ENCODE measurements at places on chromosomes 2 and 18. TPM values are rescaled to one million over a fixed set of nuclear protein-coding genes. Genes with fewer than 3 reads are reported as not detected.
A peak's percentile ranks its signal among the peaks of the same experiment; 100 is the strongest.

DTNA gene
- 0.77 TPM for total RNA-seq

- no peaks in the 10 kb centered on the region for H3K4me1 ChIP-seq
- DNase-seq: no peak
- no peaks in the 10 kb centered on the region for H3K27me3 ChIP-seq
- H3K27ac ChIP-seq: no peak overlapping the region
- H3K4me3 ChIP-seq: no peak overlapping the region
Observed at GRCh38 chr2:141438536-141438935, 692.3 kb downstream of the LRP1B start.

GRCh38 chr2:73503992-73504570 is 118.4 kb downstream of the ALMS1 start:
- no peak overlapping the region for H3K27ac ChIP-seq
- no peaks in the 10 kb centered on the region for H3K4me1 ChIP-seq
- no peaks in the 10 kb centered on the region for H3K36me3 ChIP-seq
- H3K27me3 ChIP-seq: no peaks in the 10 kb centered on the region
- no peak overlapping the region for H3K4me3 ChIP-seq

RBKS gene
- 2.2 TPM for total RNA-seq

- H3K27me3 ChIP-seq: no peaks in the 10 kb centered on the region
- no peak overlapping the region for H3K4me3 ChIP-seq
- DNase-seq: peak; percentile 5
- H3K27ac ChIP-seq: no peak overlapping the region
Observed at GRCh38 chr18:13375302-13376255, 157.0 kb downstream of the LDLRAD4 start.

GRCh38 chr2:218400167-218400929 is 680 bp downstream of the CTDSP1 start:
- peak overlapping the region; percentile 89 for H3K27ac ChIP-seq
- no peak for DNase-seq
- H3K36me3 ChIP-seq: no peaks in the 10 kb centered on the region
- peaks cover 54% of the 10 kb centered on the region for H3K4me1 ChIP-seq
- no peaks in the 10 kb centered on the region for H3K27me3 ChIP-seq

- H3K36me3 ChIP-seq: no peaks in the 10 kb centered on the region
- no peaks in the 10 kb centered on the region for H3K27me3 ChIP-seq
- DNase-seq: no peak
- peaks cover 7% of the 10 kb centered on the region for H3K4me1 ChIP-seq
- no peak overlapping the region for H3K27ac ChIP-seq
- no peak overlapping the region for H3K4me3 ChIP-seq
Observed at GRCh38 chr2:42163444-42164045, 5.6 kb upstream of the EML4 start.

GAL3ST2 gene
- total RNA-seq: 1.6 TPM

DUSP19 gene
- total RNA-seq: 1.3 TPM

- no peaks in the 10 kb centered on the region for H3K27me3 ChIP-seq
- H3K4me3 ChIP-seq: no peak overlapping the region
- H3K36me3 ChIP-seq: no peaks in the 10 kb centered on the region
- H3K27ac ChIP-seq: no peak overlapping the region
- no peaks in the 10 kb centered on the region for H3K4me1 ChIP-seq
- DNase-seq: no peak
Observed at GRCh38 chr2:168008646-168009195, 238.7 kb downstream of the STK39 start.

FIGN gene
- 19.5 TPM for total RNA-seq

DNA sequence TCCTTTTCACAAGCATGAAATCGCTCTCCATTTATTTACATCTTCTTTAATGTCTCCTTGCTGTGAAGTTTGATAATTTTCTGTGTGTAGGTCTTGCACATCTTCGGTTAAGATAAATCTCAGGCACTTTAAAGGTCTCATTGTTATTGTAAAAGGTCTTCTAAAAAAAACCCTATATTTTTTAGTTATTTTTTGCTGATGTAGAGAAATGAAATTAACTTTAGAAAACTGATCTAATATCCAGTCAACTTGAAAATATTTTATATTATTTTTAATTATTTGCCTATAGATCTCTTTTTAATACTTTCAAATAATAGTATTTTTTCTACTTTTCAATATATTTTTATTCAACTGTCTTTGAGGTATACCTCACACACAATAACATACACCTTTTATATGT is 169.4 kb downstream of the INSIG2 start:
- H3K4me1 ChIP-seq: no peaks in the 10 kb centered on the region
- H3K27me3 ChIP-seq: no peaks in the 10 kb centered on the region
- H3K36me3 ChIP-seq: no peaks in the 10 kb centered on the region
- no peak overlapping the region for H3K27ac ChIP-seq

- H3K27me3 ChIP-seq: no peaks in the 10 kb centered on the region
- DNase-seq: no peak
- H3K4me1 ChIP-seq: no peaks in the 10 kb centered on the region
Observed at GRCh38 chr2:29041161-29041660, 33.1 kb downstream of the PCARE start.

GRCh38 chr18:56112984-56113383 is 525.0 kb upstream of the TCF4 start:
- H3K4me3 ChIP-seq: no peak overlapping the region
- no peaks in the 10 kb centered on the region for H3K4me1 ChIP-seq
- no peaks in the 10 kb centered on the region for H3K27me3 ChIP-seq
- no peak for DNase-seq
- H3K36me3 ChIP-seq: no peaks in the 10 kb centered on the region

- H3K27ac ChIP-seq: no peak overlapping the region
- no peaks in the 10 kb centered on the region for H3K4me1 ChIP-seq
- H3K36me3 ChIP-seq: no peaks in the 10 kb centered on the region
- no peaks in the 10 kb centered on the region for H3K27me3 ChIP-seq
- DNase-seq: no peak
Observed at GRCh38 chr2:44964752-44965236, 23.3 kb downstream of the SIX3 start.

- no peak for DNase-seq
- no peak overlapping the region for H3K4me3 ChIP-seq
- H3K27ac ChIP-seq: no peak overlapping the region
Observed at GRCh38 chr2:194545978-194546377, 1111.0 kb upstream of the SLC39A10 start.

DNA sequence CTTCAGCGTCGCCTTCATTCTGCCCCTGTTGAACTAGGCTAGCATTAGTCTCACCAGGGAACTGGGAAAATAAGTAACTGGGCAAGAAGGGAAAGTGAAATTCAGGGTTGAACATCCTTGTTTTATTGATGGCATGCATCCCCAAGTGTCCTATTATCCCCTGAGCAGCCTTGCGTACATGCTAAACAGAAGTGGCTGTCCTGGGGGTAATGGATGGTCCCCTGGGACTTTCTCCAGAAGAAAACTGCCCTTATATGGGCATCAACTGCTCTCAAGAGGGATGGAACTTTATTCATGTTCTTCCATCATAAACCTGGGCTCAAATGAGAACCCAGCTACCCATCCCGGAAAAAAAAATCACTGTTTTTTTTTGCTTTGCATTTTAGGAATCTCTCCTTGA is 11.8 kb upstream of the SMIM21 start:
- H3K4me3 ChIP-seq: no peak overlapping the region
- H3K4me1 ChIP-seq: no peaks in the 10 kb centered on the region
- H3K27me3 ChIP-seq: peaks cover 29% of the 10 kb centered on the region
- H3K27ac ChIP-seq: no peak overlapping the region
- no peak for DNase-seq

DNA sequence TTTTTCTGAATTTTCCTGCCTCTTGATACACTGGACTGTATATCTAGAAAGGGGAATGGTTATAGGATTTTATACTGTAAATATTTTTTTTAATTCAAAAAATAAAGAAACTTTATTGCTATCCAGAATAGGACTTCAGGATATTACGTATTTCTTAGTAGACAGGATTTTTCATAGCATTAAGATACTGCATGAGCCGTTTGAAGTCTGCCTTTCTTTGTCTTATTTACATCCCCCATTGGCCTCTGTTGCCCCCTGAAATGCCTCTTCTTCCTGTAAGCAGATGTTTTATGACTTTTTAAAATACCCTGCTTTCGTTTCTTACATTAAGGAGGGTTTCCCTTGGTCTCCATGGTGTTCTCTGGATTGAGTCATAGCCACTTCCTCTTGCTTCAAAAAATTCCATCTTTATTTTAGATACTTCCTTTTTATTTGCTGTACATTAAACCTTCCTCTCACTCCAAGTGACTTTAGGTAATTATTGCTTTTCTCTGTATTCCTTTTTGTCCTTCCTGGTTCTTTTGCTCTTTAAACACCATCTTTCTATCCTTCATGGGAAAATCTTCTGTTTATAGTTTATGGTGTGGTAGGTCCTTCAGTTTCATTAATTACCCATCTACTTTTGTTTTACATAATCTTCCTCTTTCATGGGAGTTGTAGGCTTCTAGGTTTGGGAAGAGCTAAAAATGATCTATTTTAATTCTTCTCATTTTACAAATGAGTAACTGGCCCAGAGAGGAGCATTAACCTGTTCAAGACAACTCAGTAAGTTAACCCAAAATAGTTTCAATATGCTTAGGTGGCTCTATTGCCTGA is 72.6 kb downstream of the ZNF532 start:
- H3K4me3 ChIP-seq: no peak overlapping the region
- DNase-seq: no peak
- no peaks in the 10 kb centered on the region for H3K4me1 ChIP-seq
- no peaks in the 10 kb centered on the region for H3K36me3 ChIP-seq
- H3K27ac ChIP-seq: peak overlapping the region; percentile 17

DNA sequence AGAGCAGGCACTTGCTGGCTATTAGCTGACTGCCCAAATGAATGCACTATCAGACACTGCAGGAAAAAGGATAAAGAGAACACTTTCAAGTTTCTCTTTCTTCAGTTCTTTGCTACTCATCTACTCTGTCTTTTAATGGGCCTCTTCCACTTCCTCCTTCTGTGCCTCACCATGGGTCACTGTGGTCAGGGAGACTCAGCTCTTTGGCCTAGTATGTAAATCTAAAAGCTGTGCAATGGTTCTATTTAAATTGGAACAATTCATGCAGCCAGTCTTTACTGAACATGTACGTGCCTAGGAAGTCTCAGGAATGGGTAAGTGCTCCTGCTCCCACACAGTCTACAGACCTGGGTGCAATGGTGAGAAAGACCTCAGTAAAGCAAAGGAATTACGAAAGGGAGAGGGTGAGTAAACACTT is 79.1 kb upstream of the DNMT3A start:
- no peak for DNase-seq
- no peaks in the 10 kb centered on the region for H3K36me3 ChIP-seq
- H3K4me3 ChIP-seq: no peak overlapping the region
- no peaks in the 10 kb centered on the region for H3K27me3 ChIP-seq

DNA sequence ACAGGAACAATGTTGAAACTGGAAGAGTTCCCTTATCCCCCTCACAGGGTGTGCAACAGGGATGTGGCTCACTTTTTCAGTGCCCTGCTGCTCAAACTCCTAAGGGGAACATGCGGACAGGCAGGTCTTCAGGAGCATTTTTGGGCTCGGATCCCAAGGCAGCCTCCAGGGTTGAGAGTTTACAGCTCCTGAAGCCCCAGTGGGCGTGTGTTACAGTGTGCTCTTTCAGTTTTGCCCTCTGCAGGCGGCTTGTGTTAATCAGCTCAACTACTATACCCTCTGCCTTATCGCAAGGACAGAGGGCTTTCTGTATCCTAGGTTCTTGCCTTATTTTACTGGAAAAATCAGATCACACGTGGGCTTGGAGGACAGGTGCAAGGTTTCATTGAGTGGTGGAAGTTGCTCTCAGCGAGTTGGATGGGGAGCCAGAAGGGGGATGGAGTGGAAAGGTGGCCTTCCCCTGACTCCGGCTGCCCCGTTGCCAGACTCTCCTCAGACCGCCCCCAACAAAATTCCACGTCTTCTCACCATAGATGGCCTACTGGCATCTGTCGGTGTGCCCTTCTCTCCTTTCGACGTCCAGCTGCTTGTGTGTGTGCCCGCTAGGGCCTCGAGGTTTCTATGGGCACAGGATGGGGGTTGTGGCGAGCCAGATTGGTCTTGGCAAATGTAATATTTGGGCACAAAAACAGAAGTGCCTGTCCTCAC is 541.9 kb downstream of the TMX3 start:
- H3K4me3 ChIP-seq: no peak overlapping the region
- no peak overlapping the region for H3K27ac ChIP-seq
- DNase-seq: no peak
- H3K36me3 ChIP-seq: no peaks in the 10 kb centered on the region

MAP4K4 gene
- 68.5 TPM for total RNA-seq

GRCh38 chr2:76211991-76212985 is 501.6 kb upstream of the GCFC2 start:
- no peak overlapping the region for H3K4me3 ChIP-seq
- no peaks in the 10 kb centered on the region for H3K4me1 ChIP-seq
- no peak for DNase-seq
- H3K27ac ChIP-seq: no peak overlapping the region
- no peaks in the 10 kb centered on the region for H3K27me3 ChIP-seq
- no peaks in the 10 kb centered on the region for H3K36me3 ChIP-seq

- no peak overlapping the region for H3K4me3 ChIP-seq
- no peaks in the 10 kb centered on the region for H3K27me3 ChIP-seq
- no peak for DNase-seq
- H3K4me1 ChIP-seq: no peaks in the 10 kb centered on the region
- H3K36me3 ChIP-seq: no peaks in the 10 kb centered on the region
- H3K27ac ChIP-seq: no peak overlapping the region
Observed at GRCh38 chr2:145287736-145288135, 767.8 kb upstream of the ZEB2 start.

GRCh38 chr2:224843141-224843540 is 127.0 kb upstream of the CCDC195 start:
- DNase-seq: no peak
- H3K4me3 ChIP-seq: no peak overlapping the region
- H3K27me3 ChIP-seq: no peaks in the 10 kb centered on the region
- no peaks in the 10 kb centered on the region for H3K4me1 ChIP-seq

DNA sequence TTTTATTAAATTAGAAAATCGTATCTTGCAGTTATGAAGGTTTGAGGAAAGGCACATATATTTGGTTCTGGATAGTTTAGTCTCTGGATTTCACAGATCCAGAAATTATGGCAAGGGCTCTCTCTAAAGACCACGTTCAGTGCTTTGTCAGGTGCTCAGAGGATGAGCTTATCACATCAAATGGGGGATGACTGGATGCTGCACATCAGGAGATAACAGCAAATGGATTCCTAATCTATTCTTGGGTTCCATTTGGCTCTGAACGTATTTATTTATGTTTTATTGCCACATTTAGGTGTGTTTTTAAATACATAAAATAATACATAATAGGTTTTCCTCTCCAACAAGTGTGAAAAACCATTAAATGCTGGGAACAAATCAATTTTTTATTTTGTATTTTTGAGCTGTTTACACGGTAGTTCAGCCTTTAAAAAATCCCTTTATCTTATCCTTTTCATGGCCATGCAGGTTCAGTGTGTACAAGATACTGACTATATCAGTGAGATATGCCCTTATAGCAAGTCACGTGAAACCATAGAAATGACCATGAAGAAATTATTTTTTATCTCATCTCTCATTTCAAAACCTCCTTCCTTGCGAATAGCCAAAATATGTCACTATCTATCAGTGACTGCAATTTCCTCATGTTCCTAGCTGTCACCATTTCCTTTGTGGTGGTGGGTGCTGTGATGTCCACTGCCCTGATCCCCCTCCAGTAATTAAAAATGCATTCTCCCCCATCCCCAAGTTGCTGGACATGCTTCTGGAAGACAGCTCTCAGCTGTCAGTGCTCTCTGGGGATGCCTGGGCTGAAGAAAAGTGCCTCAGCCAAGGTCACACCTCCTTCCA is 25.9 kb upstream of the CXCR4 start:
- no peak for DNase-seq
- H3K27me3 ChIP-seq: peaks cover 22% of the 10 kb centered on the region
- no peaks in the 10 kb centered on the region for H3K4me1 ChIP-seq
- no peak overlapping the region for H3K27ac ChIP-seq
- no peak overlapping the region for H3K4me3 ChIP-seq

- no peaks in the 10 kb centered on the region for H3K36me3 ChIP-seq
- no peak overlapping the region for H3K4me3 ChIP-seq
- H3K27ac ChIP-seq: peak overlapping the region; percentile 70
- no peaks in the 10 kb centered on the region for H3K27me3 ChIP-seq
Observed at GRCh38 chr2:127397568-127398238, 9.9 kb upstream of the MAP3K2 start.
